ENCODE measurements at places on chromosomes 16 and 17.

DNA sequence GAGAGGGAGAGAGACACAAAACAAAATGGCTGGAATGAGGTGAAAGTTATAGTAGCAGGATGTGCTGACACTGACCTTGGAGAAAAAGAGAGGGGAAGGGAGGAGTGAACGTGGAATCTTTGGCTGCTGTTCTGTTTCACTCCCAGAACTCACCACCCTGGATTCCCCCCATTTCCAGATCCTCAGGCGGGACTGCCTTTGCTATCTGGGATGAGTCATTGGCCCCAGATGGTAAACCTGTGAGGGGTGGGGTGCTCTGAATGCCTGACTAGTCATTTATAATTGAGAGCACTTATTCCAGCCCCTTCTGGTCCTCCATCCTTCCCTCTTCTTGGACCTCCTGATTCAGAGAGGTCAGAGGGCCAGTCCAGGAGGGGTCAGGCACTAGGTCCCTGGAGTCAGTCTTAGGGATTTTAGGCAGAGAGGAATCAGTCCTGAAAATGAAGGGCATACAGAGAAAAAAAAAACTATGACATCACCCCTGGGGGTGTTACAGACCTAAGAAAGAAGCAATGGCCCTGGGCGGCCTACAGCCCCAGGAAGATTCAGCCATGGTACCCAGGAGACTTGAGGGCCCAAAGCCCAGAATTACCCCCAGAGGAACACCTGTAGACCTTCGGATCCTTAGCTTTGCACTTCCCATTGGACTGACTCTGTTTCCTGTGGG is 2.2 kb upstream of the ZG16 start:
- DNase-seq = no peak

DNA sequence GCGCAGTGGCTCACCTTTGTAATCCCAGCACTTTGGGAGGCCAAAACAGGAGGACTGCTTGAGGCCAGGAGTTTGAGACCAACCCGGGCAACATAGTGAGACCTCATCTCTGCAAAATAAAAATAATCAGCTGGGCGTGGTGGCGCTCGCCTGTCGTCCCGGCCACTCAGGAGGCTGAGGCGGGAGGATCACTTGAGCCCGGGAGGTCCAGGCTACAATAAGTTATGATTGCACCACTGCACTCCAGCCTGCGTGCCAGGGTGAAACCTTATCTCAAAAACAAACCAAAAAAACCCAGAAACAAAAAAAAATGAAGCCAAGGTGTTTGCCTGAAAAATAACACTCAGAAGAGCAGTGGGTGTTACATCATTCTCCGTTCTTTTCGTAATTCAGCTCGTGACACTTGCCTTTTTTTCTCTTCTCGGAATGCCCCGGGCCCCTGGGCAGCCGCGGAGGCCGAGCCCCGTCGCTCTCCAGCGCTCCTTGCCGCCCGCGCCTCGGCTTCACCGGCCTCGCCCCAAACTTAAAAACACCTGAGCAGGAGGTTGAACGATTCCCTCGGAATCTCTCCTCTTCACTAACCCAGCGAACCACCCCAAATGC is 17.0 kb downstream of the PRCD start:
- no peak for DNase-seq

DNA sequence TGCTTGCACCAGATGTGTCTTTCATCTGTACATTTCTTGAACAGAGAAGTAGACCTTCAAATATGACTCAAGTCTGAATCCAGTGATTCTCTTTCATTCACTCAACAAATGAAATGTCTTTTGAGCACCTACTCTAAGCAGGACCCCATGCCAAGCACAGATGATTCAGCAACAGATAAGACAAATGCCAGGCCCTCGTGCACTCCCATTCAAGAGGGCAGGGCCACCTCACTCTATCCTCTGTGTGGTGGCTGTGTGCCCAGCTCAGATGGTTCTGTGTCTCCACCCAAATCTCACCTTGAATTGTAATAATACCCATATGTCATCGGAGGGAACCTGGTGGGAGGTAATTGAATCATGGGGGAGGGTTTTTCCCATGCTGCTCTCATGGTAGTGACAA is 74.1 kb upstream of the NKD1 start:
- no peak for DNase-seq

- DNase-seq = no peak
These were observed 26.9 kb downstream of the TK2 start for GRCh38 chr16:66522816-66523590.

DNA sequence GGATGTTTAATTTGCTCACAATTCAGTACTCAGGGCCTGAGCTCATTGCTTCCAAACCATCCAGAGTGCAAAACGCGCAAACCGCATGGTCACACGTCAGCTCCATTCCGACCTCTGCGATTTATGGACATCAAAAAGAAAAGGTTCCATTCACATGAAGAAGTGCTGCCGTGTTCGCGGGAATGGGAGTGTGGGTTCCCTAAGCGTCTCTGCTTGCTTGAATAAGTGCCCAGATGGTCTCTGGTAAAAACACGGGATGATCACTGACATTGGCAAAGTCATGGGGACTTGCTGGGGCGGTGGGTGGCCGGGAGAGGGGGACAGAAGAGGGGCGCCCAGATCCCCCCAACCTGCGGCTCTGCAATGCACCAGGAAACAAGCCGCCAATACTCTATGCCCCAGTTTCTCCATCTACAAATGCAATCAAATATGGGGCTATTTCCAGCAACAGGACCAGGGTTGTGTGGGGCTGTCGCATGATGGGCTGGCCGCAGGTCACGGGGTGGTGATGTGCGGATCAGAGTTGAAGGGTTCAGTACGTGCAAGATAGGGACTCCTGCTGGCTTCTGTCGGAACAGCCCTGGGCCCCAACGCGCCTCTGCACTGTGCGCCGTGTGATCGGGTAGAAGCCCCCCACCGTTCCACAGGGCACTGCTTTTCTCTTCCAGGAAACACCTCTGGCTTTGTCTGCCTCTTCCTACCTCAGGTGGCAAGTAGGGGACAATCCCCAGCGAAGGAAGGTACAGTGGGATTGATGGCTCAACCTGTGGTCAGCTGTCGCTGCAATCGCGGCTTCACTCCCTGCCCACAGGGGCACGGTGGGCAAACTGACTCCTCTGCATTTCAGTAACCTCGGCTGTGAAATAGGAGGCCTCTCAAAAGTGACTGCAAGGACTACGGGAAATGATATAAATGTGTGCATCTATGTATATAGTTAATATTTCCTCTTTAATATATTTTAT is 11.2 kb downstream of the FOXF1 start:
- DNase-seq = no peak

GRCh38 chr17:72419866-72420774 is 299.3 kb downstream of the SOX9 start:
- no peak for DNase-seq

DNA sequence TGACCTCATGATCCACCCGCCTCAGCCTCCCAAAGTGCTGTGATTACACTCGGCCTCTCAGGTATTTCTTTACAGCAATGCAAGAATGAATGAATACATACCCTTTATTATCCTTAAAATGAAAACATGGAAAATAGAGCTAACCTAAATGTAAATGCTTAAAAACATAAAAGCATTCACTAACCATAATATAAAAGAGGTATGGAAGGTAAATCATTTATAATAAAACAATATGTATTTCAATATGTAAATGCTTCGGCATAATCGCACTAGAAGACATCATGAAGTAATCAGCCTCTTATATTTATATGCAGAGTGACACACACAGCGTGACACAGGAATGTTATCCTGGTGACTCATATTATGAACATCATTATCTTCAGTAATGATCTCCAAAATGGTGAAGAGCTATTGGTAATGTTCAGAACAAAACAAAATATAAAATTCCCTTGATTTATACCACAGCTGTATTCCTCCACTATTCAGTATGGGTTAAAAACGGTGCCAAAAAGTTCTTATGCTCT is 53.9 kb downstream of the AIPL1 start:
- DNase-seq = no peak

- DNase-seq = no peak
These were observed 9.8 kb upstream of the CTCF start for GRCh38 chr16:67552476-67552875.

DNA sequence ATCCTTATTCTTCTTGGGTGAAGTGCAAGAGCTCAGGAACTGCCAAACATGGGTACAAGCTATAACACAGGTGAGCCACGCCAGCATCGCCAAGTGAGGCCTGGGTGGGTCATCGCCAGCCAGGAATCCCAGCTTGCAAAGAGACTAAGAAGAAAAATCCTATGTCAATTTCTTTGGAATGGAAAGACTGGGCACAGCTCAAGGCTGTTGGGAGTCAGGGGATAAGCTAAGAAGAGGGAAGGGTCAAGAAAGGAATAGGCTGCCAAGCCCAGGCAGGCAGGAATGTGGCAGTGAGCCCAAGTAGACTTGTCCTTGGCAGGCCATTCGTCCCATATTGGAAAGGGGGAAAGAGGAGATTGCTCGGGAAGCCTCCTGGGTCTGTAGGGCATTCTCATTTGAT is 191.4 kb upstream of the CDH5 start:
- no peak for DNase-seq

DNA sequence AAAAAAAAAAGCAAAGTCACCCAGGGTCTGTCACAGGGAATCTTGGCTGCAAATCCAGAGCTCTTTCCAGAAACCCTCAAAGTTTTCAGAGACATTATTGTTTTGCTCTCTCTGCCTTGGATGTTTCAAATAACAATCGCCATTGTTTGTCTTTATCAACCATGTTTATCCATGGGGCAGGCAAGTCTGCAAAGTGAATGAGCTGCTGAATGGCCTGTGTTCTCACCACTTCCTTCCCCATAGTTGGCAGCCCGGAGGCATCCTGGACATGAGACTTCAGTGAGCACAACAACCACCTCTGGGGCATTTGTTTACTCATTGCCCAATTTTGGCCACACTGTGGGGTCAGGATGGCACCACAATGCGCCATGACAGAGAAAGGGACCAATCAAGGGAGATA is 53.1 kb upstream of the USP7 start:
- no peak for DNase-seq

- no peak for DNase-seq
These were observed 1384.9 kb downstream of the CDH8 start for GRCh38 chr16:60651346-60651745.

GRCh38 chr16:57305159-57305811 is 20.8 kb upstream of the PLLP start:
- no peak for DNase-seq

DNA sequence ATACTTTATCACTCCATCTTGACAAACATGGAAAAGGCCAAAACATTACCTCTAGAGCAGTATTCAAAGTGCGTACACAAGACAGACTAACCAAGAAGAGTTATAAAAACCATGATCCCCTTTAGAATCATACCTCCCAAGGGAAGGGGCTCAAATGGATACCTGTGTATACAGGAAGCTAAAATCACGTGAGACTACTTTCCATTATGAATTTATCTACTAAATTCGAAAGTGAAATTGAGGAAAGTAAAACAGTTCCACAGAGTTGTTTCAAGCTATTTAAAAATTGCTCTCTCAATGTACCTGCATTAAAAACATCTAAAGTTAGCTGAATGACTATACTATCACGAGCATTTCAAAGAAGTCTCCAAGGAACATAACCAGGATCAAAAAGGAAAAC is 32.7 kb downstream of the AP1G1 start:
- DNase-seq = no peak

DNA sequence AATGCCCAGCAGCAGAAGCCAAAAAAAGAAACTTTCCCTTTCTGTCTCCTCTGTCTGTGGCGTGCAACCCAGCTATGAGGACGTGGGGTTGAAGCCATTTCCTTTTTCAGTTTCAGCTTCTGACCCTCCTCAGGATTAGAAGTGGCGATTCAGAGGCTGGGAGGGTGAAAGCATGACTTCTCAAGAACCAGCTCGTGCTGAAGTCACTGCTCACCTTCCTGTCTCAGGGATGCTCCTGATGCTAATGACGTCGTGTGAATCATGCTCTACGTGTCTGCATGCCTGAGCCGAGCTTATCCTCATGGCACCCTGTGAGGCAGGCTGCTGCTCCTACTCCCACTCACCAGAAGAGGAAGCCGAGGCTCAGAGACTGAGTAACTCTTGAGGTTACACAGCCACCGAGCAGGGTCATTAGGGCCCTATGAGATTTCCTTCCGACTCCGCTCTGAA is 5.7 kb upstream of the LPO start:
- no peak for DNase-seq
